ENCODE measurements at places on chromosomes 1 and 21.

DNA sequence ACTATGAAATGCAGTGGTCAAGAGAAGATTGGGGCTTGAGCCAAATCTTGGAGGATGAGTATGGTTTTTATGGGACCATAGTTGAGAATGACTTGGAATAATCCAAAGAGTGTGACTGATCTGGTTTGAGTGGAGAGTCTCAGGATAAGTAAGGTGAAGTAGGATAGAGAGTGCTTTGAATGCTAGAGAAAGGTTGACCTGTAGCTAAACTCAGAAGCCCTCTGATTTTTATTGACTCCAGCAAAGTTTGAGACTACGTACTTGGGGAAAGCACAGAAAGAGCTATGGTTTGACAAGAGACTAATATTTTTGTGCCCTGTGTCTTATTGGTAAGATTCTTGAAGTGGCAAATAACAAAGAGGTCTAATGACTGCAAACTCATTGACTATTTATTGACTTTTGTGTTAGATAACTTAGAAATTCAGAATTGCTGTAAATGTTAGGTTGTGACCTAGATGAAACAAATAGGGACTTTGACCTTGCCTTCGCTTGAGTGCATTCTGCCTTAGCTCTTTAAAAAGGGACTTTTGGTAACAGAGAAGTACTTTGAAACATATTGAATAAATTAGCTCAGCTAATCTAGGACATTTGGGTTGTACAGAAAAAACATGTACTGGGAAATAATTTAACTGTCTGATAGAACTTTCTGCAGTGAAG is 35.1 kb downstream of the UAP1 start:
- no peak for DNase-seq

DNA sequence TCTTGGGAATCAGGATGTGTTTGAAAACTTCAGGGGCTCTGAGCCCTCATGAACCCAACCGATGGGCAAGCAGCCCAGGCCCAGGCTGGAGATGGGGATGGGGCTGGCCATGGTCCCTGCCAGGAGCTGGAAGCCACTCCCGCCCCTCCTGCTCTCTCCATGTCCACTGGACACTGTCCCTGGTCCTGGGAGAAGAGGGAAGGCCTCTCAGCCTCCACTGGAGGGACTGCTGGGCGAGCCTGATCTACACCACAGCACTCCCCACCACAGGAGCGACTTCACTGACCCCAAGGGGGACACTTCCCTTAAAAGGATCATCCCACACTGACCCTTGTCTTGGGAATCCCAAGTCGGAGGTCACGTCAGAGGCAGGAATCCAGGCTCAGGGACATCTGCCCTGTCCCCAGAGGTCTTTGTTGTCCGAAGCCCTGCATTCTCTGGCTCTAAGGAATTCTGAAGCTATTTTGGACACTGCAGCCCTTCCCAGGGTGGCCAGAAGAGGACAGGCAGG is 16.9 kb upstream of the COL18A1 start:
- no peak for DNase-seq

GRCh38 chr21:38114717-38115333 is 142.0 kb upstream of the KCNJ15 start:
- DNase-seq = no peak

DNA sequence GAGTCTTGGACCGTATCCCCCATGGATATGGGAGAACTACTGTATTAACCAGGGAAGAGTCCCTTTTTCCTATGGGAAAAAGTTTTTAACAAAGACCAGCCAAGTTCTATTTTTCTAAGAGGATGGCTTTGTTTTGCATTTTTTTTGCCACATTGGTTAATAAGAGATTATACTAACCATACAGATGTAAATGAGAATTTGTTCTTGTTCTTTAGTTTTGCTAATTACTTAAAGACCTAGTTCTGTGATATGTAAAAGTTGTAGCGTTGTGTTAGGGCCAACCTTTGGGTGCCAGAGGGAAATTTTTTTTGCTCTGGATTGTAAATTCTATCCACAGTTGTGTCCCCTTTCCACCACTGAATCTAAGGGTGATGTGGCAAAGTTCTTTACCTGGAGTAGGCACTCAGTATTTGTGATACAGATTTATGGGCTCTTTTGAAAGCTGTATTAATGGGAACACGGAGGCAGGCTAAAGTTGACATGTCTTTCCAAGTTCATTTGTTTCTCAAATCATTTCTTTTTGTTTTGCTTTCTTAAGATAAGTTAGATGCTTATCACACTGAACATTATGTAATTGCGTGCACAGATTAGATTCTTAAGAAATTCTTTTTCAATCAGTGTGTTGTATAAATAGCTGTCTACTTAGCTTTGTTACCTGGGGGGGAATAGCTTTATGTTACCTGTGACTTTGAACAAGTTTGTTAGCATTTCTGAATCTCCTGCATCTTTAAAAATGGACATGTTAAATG is 2.9 kb downstream of the SOAT1 start:
- DNase-seq = no peak

GRCh38 chr1:160623227-160623633 is 23.6 kb downstream of the SLAMF1 start:
- DNase-seq = no peak

DNA sequence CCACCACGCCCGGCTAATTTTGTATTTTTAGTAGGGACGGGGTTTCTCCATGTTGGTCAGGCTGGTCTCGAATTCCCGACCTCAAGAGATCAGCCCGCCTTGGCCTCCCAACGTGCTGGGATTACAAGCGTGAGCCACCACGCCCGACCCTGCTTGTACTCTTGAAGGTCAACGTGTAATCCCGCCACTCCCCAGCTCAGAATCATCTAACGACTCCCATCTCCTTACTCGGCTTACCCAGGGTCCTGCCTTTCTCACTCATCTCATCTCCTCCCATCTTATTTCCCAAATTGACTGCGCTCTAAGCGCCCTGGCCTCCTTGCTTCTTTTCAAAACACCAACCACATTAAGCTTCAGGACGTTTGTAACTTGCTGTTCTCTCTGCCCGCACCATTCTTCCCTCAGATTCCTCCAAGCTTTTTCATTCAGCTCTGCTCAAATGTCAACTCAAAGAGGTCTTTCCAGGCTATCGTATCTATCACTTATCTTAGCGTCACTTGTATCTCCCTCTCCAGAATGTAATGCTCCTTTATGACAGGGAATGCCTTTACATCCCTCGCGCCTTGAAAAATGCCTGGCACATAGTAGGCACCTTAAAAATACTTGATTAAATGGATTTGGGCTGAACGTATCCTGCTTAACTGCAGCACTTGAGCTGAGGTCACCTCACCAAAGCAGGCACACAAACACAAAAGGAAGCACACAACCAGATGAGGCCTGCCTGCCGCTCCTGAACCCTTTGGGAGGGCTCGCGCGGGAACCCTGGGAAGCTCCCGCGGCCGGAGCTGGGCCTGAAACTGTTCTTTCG is 1.4 kb upstream of the USP1 start:
- DNase-seq = no peak

- DNase-seq = no peak
Measured at GRCh38 chr1:244548558-244549115, 87.6 kb downstream of the CATSPERE start.

DNA sequence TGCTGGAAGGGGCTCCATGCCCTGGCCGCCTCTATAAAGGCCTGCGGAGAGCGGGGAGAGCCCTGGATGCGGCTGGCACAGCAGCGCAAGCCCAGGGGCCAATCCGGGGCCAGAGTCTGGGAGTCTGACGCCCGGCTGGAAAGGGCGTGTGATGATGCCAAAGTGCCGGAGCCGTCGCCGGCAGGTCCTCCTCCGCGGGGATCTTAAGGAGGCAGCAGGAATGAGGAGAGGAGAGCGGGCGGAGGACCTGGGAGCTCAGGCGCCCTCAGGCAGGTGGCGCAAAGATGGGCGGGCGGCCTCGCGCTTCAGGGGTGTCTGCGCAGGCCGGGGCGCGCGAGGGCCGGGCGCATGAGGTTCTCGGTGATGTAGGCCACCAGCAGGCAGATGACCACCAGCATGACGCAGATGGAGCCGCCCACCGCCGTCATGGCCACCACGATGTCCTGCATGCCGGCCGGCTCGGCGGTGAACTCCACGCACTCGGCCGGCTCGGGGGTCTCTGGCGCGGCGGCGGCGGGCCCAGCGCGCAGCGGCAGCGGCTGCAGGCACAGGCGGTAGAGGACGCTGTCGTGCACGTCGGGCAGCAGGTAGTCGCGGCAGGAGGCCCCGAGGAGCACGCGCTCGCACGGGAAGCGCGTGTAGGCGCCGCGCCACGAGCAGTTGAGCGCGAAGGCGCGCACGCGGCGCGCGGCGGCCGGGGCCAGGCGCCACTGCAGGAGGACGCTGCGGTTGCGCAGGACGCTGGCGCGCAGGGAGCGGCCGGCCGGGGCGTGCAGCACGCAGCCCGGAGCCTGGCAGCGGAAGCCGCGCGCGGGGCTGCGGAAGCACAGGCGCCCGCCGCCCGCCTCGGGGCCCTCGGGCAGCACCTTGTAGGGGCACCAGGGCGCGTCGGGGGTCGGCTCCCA is 653 bp downstream of the FNDC10 start:
- DNase-seq = peak; percentile 46

DNA sequence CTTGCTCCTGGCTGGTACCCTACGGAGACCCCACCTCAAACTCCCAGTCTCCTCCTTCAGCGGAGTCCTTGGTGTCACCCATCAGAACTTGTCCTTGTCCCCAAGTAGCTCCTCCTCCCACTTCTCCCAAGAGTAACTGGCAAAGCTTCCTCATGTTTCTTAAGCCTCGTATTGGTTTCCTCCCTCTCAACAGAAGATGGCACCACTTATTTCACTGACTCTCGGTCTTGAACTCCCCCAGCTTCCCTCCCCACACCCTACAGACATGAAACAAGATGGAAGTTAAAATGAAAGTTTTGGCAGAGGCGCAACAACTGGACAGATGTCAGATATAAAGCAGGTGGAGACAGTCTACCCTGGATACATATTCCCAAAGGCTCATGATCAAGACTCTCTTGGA is 13.4 kb downstream of the RAB7B start:
- no peak for DNase-seq

GRCh38 chr1:198880397-198880796 is 241.6 kb downstream of the PTPRC start:
- DNase-seq = no peak

GRCh38 chr1:46180082-46180616 is 3.9 kb upstream of the P3R3URF start:
- DNase-seq = peak; percentile 18

- no peak for DNase-seq
Measured at GRCh38 chr21:20944139-20944538, 54.1 kb upstream of the NCAM2 start.

DNA sequence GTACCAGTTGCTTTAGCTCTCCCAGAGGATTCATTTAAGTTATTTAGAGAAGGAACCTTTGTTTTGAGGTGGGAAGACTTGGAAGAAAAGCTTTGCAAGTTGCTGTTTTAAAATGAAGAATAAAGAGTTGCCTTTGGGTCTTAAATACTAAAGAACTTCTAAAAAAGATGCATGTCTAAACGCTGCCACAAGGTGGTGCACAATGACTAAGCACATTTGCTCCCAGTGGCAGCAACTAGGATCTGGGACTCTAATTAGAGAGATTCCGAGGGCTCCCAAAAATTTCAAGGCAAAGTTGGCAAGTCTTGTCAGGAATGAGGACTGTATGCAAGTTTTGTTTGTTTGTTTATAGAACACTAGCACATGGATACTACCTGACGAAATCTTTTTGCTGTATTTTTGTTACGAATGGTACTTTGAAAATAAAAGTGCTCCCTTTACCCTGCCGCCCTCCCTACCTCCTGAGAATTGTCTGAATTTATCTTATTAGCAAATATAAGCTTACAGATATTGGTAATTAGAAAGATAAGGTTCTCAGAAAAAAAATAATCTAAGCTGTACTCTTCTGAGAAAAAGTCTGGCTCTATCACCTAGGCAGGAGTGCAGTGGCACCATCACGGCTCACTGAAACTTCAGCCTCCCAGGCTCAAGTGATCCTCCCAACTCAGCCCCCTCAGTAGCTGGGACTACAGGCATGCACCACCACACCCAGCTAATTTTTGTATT is 121.8 kb downstream of the HFM1 start:
- DNase-seq = peak; percentile 62

- DNase-seq = no peak
Measured at GRCh38 chr1:30444850-30445249, 278.5 kb downstream of the MATN1 start.

DNA sequence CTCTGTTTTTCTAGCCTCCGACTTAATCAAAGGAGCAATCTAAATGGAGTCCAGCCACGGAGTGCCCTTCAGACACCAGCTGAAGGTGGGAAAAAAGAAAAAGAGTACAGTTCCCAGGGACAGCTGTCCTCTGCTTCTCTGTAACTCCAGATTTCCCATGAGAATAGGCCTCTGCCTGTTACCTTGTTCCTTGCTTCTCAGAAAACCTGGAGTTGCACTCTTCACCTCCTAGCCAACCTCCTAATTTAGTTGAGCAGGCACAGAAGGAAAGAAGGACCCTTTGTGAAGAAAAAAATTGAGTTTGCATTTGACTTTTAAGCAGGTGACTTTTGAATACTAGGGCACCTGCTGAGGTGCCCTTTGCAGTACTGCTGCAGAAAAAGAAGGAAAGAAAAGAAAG is 8.3 kb downstream of the BARHL2 start:
- DNase-seq = no peak

- no peak for DNase-seq
Measured at GRCh38 chr1:34915521-34915920, 13.9 kb downstream of the DLGAP3 start.

GRCh38 chr1:182430263-182431068 is 19.5 kb upstream of the RGSL1 start:
- no peak for DNase-seq

DNA sequence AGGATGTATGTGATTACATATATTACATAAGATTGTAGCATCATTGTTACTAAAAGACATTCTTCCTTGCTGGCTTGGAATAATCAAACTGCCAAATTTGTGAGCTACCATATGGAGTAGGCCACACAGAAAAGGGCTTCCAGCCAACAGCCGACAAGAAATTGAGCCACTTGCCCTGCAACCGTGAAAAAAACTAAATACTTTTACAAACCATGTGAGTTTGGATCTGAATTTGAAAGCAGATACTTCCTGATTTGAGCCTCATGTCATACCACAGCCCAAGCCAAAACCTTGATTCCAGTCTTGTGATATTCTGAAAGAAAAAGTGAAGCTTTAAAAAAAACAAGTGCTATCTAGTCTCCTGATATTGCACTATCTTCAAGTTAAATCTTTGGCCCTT is 55.6 kb upstream of the PRMT6 start:
- no peak for DNase-seq

DNA sequence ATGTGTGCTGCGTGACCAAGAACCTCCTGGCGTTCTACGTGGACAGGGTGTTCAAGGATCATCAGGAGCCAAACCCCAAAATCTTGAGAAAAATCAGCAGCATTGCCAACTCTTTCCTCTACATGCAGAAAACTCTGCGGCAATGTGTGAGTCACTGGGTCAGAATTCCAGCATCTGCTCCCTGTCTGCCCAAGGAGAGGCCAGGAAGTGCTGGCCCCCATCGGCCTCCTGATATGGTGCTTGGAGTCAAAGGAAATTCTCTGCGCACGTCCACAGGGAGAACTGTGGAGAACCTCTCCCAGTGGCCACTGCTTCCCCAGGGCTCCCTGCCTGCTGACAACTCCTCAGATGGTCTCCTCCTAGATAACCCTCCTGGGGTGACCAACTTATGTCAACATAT is 25.6 kb upstream of the IL20 start:
- no peak for DNase-seq

DNA sequence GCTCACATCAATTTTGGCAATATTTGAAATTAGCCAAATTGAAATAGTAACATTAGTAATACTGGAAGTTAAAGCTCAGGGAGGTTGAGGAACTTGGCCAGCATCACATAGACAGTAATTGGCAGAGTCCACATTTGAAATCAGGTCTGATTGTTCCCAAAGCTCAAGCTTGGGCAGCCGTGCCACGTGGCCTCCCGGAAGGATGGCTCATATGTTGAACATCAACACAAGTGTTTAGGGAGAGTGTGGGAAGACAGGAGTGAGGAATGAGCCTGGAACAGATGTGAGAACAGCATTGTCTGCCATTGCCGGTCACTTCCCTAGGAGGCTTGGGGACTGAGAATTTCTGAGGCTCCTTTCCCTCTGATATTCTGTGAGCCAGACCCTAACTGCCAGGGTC is 40.2 kb upstream of the RBM15 start:
- DNase-seq = no peak

Measured in NCI-H2081 (cell line).